Stimulated activated CD8-positive, alpha-beta memory T cell treated with anti-CD3 and anti-CD28 coated beads, Interleukin-15, amount 100 ng/mL, for 24 hours (primary cell): ENCODE measurements at places on chromosomes 3 and 15.
A peak's percentile ranks its signal among the peaks of the same experiment; 100 is the strongest.

- no peak for DNase-seq
These were observed 259.1 kb downstream of the OPA1 start for GRCh38 chr3:193851941-193852674.

GRCh38 chr15:88006146-88006545, 250.4 kb downstream of the NTRK3 start:
- DNase-seq = no peak

DNA sequence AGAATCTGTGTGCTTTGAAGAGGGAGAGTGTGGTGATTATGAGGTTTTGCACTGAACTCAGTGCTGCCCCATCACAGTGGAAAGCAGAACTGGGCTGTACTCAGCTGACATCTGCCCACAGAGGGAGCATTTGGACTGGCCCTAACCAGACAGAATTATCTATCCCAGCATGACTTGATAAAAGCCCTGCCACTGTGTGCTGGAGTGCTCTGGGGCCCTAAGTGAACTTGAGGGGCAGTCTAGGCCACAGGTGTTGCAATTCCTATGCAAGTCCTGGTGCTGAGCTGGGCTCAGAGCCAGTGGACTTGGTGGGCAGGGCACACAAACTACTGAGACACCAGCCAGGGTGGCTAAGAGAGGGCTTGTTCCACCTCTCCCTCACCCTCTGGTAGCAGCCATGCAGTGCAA, 269.2 kb upstream of the CTNNB1 start:
- no peak for DNase-seq

GRCh38 chr3:78839693-78840092, 928.1 kb downstream of the ROBO1 start:
- DNase-seq = no peak

DNA sequence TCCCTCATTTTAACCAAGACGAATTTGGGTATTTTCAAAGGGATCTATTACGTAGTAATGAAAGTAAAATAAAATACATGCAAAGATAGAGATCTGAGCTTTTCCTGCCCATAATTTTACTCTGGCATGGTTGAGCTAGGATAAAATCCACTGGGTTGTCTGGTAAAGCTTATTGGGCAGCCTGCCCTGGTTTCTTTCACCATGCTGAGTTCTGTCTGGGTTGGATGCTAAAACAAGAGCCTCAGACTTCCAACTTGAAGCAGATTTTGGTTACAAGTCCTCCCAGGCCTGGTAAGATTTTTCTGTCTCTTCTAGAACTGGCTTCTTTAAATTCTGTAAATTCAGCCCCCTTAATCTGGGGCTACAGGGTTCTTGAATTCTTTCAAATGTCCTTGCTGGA, 86.8 kb downstream of the SAMMSON start:
- no peak for DNase-seq

DNA sequence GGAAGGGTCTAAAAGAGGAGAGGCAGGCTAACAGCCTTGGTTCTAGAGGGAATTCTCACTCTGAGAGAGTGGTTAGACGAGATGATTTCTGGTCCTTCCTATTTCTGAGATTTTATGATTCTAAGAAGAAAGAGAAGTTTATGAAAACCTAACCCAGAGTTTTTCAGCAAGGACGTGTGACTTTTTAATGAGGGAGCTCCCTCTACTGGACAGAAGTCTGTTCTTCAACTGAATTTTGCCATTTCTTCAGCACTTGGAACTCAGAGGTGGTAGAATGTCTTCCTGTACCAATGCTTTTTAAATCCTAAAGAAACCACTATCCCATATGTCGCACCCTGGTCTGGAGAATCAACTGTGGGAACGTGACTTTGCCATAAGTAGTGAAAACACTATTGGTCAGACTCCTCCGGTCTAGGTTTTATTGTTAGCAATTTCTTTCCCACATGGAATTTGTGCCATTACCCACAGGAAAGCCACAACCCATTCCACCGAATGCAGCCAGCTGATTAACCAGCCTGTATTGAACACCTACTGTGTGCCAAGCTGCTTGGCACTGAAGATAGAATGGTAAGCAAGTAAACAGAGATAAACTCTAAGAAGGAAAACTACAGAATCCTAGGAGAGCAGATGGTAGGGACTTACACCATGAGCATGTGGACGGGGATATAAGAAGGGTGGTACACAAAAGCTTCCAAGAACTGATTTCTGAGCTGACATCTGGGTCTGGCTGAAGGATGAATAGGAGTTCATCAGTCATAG, 199.5 kb upstream of the LMCD1 start:
- no peak for DNase-seq

GRCh38 chr3:146715170-146715569, 110.0 kb upstream of the PLSCR5 start:
- DNase-seq = no peak

- no peak for DNase-seq
These were observed 16.6 kb upstream of the AEN start for GRCh38 chr15:88604381-88605188.

GRCh38 chr15:96237002-96237401, 93.5 kb upstream of the NR2F2 start:
- no peak for DNase-seq

DNA sequence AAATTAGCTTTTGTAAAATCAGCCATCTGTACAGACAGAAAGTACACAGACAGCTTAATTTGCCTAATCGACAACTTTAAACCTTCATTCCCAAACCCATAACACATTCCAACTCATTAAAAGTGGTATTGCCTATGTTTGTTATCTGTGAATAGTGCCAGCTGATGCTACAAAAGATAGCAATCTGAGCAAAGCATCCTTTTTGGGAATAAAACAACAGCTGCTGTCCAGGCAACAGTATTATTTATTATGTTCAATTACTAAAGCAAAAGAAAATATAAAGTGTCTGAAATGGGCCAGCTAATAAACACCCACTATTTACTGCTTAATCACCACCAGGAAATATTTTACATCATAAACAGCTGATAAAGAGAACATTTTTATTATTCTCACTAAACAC, 134.8 kb upstream of the ABI3BP start:
- DNase-seq = no peak

DNA sequence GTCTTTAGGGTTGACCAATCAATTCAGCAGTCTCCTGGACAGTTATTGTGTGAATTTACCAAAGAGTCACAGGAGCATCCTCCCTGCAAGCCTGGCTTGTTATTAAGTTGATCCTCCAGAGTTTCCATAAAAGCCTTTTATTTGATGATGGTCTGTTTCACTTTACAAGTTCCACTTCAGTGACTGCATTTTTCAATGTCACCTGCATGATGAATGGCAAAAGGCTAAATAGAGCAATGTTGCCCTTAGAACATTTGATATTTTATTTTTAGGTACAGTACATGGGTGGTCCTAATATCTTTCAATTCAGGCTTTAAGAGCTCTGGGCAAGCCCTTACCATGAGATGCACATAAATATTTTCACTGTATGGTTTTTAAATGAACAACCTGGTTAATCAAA, 22.6 kb downstream of the GUCA1C start:
- DNase-seq = no peak

GRCh38 chr3:151367448-151367847, 17.1 kb downstream of the P2RY12 start:
- DNase-seq = no peak

DNA sequence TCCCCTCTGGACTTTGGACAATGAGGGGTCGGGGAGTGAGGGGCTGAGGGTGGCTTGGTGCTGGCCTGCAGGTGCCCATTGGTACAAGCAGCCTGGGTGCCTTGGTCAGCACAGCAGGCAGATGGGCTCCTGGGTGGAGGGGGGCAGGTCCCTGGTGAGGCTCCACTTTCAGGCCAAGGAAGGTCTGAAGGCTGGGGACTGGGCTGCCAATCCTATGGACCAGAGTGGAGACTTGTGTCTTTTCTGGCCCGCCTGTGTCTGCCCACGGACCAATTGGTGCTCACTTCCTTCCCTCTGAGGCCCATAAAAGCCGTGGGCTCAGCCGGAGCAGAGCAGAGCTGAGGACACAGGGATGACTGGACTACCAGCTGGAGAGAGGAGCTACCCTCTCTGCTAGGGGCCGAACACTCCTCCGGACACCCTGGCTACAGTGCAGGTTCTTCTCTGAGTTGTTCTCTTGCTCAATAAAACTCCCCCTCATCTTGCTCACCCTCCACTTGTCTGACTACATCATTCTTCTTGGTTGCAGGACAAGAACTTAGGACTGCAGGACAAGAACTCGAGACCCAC, 31.9 kb upstream of the IREB2 start:
- DNase-seq = no peak

GRCh38 chr3:21484057-21484827, 266.8 kb downstream of the ZNF385D start:
- DNase-seq = no peak

- no peak for DNase-seq
These were observed 2.1 kb downstream of the RAB43 start for GRCh38 chr3:129119365-129120100.

- no peak for DNase-seq
These were observed 28.6 kb upstream of the ANKDD1A start for GRCh38 chr15:64883100-64883581.

DNA sequence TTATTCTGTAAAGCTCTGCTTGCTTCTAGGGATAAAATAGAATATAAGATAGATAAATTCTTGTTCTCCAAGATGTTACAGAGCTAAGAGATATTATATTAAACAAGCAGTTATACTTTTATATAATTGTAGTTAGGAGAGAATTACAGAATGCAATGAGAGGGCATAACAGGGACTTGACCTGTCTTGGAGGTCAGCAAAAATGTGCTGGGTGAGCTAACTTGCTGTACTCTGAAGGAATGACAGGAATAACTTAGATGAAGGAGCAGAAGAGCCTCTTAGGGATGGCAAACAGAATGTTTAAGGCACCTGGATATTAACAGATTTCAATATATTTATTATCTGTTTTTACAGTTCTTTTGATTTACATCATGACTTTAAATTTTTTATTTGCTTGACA, 33.2 kb downstream of the ZNF654 start:
- DNase-seq = no peak

DNA sequence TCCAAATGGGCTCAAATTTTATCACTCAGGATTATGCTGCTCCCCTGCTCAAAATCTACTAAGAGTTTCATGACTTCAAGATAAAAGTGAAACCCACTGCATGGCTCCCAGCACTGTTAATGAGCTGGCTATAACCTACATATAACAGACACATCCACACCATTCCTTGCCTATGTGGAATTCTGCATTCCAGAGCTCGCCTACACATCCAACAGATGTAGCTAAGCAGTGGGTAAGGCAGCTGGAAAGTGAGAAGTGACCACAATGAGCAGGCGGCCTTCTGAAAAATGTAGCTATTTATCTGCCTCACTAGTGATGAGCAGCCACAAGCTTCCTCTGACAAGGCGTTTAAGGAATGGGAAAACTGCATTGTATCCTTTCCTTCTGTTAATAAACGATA, 92.0 kb upstream of the TRIM42 start:
- no peak for DNase-seq

- DNase-seq = no peak
These were observed 2.3 kb downstream of the SH3BP5 start for GRCh38 chr3:15330031-15330596.

- DNase-seq = no peak
These were observed 13.1 kb upstream of the ALDH1A2 start for GRCh38 chr15:58078591-58078990.

DNA sequence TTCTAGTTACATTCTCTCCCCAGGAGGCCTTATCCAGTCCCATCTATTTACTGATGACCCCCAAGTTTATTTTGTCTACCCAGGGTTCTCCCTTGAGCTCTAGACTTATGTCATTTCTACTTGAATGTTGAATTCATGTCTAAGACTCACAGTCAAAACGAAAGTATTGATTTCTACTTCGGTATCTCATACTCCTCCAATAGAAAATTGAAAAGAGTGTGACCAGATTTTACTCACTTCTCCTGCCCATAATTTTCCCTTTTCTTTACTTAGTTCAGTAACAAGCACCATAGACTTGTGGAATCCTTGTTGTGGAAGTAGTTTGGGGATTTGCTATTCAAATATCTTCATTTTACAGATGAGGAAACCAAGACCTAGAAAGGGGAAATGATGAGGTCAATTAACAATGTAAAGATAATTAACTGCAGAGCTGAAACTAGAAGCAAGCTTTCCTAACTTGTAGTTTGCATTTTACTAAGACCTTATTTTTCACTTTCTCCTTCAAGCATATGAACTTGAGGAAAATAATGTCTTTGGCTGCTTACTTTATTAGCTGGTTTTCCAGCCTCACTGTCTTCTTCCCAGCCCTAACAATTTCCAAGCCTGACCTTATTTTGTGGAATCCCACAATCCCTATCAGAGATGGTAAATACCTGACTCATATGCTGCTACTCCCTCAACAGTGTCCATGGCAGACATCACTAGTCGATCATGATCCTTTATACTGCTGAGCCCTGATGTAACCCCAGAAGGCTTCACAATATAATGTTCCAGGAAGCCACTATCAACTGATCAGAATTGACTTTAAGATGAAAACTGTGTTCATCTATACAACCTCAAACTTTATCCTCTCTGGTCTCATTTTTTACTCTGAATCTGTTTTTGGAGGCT, 123.9 kb upstream of the AGBL1 start:
- no peak for DNase-seq

- DNase-seq = no peak
These were observed 287.7 kb upstream of the NR2F2 start for GRCh38 chr15:96042734-96043224.

- DNase-seq = no peak
These were observed 71.5 kb downstream of the ZMAT3 start for GRCh38 chr3:179000144-179000543.

DNA sequence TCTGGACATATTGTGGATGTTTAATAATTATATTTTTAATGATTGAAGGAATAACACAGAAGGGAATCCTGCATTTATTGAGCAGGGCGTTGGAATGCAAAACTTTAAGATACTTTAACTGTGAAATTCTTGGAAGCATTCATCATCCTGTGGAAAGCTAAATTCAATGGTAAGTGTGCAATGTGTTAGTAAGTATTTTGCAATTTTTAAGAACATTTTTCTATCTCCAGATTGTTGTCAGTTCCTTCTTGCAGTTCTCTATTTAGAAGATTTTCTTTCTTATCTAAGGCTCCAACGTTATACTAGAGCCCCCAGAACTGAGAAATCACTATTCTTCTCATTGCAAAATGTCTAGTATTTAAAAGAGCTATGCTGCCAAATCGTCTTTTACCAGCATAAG, 132.2 kb upstream of the TSC22D2 start:
- no peak for DNase-seq

DNA sequence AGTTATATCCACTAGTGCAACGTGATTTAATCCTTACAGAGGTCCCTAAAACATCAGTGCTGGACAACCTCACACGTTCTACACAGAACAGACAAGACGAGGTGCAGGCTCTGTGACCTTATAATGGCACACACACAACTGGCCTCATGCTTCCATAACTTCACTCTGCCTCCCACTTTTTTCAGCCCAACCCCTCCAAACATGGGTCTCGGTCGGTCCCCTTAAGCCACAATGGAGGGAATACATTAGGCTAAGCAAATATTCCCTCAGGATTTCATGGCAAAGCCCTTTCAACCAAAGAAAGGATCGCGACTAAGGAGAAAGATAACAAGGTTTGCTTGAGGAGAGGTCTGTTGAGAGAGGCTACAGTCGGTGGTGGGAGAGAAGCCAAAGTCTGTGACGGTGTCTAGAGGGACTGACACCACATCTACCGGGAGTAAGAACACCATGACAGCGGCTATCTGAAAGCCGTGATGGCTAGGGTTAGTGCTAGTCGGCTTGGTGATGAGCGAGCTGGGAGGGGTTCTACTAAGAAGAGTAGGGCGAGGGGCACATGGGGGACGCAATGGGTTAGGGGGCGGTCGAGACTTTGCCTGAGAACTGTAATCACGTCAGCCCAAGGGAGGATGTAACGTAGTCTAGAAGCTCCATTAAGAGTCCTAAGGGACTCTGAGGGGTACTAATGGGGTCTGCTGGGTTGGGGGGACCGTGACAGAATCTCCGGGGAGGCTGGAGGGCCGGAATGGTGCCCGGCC, 1.0 kb downstream of the MYO9A start:
- DNase-seq = peak; percentile 3
